A673 (cell line): ENCODE measurements at places on chromosomes 1 and 21. TPM values are rescaled to one million over a fixed set of nuclear protein-coding genes. Genes with fewer than 3 reads are reported as not detected.

- DNase-seq, result no peak
Measured at GRCh38 chr1:226296911-226297310, 12.1 kb downstream of the LIN9 start.

DNA sequence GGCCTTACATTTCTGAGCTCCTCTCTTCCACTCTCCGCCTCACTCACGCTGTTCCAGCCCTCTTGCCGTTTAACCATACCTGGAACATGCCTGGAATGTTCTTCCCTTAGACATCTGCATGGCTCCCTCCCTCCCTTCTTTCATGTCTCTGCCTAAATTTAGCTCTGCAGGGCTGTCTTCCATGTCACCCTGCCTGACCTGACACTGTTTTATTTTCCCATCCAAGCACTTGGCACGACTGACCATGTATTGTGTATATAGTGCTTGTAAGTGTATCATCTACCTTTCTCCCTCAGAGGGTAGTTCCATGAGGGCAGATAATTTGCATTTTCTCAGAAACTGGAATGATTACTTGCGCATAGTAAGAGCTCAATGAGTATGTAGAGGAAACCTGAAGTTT lies 47.3 kb downstream of the ST6GALNAC3 start:
- no peak for DNase-seq

GRCh38 chr21:43991447-43991991 lies 20.6 kb upstream of the TRAPPC10 start:
- no peak for DNase-seq

DNA sequence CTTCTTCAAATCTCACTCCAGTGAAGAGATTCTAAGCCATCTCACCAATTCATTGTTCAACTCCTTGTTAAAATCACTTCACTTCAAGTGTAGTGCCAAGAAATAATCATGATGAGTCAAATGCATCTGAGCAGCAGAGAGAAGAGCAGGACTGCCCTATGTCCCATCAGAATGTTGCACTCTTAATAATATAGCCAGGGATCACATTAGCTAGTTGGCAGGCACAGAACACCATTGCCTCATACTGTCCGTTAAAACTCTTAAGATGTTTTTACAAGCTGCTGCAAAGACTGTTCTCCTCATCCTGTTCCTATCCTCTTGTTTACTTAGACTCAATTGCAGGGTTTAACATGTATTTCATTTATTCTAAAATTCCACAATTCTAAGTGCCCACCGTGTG lies 432.9 kb downstream of the PLPP3 start:
- DNase-seq, result no peak

GRCh38 chr1:211378844-211379243 lies 52.2 kb downstream of the TRAF5 start:
- no peak for DNase-seq

- peak; percentile 63 for DNase-seq
Measured at GRCh38 chr1:32240140-32240951, 6.7 kb upstream of the FAM167B start.

GRCh38 chr1:2589431-2590232 lies 3.1 kb downstream of the PRXL2B start:
- no peak for DNase-seq

- peak; percentile 96 for DNase-seq
Measured at GRCh38 chr1:119711804-119712341, at the start of gene PHGDH. TSS of gene PHGDH (plus strand) at chr1:119711934. CDS start at chr1:119712023, 89 bp downstream.

Gene THEM5
- not detected in 2 replicates for total RNA-seq

Gene AGTRAP
- 23.6 and 33.5 TPM in 2 replicates for total RNA-seq

Gene PTPN14
- total RNA-seq, result 103 and 114 TPM in 2 replicates

Gene ALDH4A1
- total RNA-seq, result 18.4 and 23.1 TPM in 2 replicates

Gene LCA5L
- 0.69 and 1.3 TPM in 2 replicates for total RNA-seq

Gene PDC
- total RNA-seq, result not detected in 2 replicates

Gene NUP210L
- 0.04 and 0.09 TPM in 2 replicates for total RNA-seq

Gene LRRN2
- not detected in 2 replicates for total RNA-seq
